ENCODE measurements at places on chromosomes 1 and 21.

DNA sequence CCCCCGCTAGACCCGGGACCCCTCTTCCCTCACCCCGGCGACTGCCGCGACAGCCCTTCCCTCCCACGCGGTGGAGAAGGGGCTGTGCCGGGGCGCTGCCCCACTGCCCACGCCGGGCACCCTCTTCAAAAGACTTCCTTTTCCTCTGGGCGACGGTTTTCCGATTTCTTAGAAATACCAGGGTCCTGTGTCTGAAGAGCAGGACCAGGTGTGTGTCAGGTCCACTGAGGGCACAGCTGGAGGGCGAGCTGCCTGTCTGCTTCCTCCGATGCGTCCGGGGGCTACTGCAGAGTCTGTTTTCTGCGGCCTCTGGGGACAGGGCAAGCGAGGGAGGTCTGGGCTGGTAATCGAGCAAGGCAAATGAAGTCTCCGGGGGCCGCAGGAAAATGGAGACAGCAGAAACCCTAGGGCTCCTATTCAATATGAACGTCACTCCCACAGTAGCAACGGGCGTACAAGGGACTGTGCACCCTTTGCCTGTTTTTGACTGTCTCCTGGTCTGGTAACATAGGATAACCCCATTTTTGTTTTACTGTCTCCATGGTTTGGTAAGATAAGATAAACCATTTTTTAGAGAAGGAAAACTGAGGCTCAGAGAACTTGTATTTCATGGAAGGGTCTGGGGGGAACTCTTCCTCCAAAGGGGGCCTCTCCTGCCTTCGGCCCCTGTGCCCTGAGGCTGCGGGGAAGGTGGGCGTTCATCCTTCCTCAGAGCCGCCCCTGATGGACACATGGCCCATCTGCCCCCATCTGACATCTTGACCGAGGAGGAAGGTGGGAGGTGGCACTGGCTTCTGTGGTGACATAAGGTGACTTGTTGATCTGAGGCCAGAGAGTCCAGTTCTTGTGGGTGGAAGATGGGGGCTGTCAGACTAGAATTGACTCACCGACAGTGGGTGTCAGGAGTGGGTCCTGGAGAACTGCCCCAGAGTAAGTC, 970 bp downstream of the TNFRSF1B start:
- DNase-seq = no peak

DNA sequence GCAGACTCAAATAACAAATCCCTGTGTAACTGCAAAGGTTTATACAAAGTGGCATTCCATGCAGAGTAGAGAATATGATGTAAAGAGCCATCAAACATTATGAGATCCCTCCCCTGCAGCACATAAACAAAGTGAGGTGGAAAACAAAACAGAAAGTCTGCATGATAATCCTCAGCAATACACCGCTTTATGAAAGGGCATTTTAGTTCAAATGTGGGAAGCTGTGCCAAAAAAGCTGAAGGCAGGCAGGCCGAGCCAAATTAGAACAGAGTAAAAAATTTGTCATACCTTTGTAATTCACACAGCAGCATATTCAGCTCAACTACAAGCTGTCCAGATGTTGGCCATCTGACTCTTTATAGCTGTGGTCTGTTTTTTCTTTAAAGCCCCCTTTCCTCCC, 113.5 kb downstream of the LHX9 start:
- no peak for DNase-seq

GRCh38 chr1:155975375-155976061, 2.8 kb downstream of the ARHGEF2 start:
- DNase-seq = no peak

GRCh38 chr21:16455526-16455925, 725.7 kb downstream of the USP25 start:
- DNase-seq = no peak

DNA sequence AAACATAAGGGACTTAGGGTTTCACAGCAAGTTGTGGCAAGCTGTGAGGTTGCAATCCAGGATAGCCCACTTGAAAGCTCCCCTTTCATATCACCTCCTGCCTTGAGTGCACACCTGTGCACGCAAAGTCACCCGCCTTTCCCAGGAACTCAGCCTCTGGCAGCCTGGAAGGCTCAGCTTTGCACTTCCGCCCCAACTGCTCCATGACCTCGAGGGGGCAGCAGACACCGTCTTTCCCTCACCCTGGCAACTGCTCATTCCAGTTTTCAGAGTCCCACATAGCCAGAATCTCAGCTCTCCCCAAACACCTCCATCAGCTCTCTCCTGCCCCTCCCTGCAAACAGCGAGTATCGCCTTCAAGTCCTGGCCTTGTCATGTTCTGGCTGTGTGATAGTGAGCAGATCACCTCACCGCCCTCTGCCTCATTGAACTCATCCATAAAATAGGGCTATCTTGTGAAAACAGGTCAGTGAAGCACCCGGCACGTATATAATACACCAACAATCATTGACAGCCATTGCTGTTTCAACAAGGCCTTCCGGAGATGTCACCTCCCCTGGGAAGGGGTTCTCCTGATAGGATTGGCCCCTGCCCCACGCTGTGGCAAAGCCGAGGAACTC, 32.2 kb upstream of the EPB41 start:
- peak; percentile 77 for DNase-seq

- peak; percentile 32 for DNase-seq
These were observed 341.0 kb upstream of the NEGR1 start for GRCh38 chr1:72623299-72623708.

DNA sequence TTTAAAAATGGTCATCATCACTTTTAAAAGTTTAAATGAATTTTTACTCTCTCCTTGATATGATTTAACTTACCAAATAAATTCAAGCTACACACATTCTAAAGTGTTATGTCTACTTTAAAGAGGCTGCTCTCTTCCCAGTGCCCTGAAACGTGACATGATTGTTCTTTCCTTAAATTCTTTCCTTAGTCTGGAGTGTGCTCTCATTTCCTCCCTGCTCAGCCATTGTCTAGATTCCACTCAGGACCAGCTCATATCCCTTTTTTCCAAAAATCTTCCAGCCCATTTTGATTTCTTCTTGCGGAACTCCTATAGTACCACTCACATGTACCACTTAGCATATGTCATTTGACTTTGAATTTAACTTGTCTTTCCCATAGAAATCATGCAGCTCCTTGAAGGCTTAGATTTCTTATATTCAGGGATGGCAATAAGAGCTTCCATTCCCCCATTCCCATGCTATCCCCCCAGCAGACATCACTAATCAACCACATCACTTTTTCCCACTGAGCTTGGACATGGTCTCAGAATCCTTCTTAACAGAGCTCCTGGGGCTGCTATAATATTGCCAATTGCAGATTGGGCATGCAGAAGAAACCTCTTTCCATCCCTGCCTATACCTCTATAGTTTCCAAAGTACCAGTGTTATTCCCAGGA, 54.7 kb upstream of the ITPKB start:
- DNase-seq = no peak

DNA sequence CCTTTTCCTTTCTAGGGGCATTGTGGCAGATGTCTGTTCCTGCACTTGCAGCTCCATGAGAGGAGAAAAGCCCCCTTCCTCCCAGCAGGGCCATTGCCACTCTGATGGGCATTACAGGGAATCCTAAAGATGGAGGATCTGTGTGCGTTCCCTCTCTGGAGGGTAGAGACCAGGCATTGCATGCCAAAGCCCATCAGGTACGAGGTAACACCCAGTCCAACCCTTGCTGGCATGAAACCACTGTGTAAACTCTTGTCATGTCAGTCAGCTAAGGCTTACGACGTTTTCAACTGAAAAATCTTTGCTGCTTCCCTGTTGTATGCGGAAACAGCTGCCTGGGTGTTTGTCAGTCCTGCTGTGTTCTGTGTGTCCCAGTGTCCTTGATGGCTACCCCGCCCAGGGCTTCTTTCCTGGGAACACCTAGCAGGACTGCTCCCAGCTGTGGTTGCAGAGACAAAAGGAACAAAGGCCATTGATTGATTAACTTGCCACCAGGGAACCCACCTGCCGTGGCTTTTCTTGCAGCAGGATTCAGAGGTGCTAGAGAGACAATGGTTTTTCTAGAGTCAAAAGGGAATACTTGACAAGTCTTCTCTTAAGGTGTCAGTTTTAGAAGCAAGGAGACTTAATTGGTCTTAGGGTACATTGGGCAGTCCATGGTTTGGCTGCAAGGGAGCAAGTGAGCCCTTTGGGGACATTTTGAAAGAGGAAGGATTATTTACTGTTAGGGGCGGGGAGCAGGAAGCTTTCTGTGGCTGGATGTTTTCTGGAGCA, 24.6 kb downstream of the B3GALT5 start:
- no peak for DNase-seq

- no peak for DNase-seq
These were observed 50.3 kb downstream of the PCSK9 start for GRCh38 chr1:55089683-55090082.

DNA sequence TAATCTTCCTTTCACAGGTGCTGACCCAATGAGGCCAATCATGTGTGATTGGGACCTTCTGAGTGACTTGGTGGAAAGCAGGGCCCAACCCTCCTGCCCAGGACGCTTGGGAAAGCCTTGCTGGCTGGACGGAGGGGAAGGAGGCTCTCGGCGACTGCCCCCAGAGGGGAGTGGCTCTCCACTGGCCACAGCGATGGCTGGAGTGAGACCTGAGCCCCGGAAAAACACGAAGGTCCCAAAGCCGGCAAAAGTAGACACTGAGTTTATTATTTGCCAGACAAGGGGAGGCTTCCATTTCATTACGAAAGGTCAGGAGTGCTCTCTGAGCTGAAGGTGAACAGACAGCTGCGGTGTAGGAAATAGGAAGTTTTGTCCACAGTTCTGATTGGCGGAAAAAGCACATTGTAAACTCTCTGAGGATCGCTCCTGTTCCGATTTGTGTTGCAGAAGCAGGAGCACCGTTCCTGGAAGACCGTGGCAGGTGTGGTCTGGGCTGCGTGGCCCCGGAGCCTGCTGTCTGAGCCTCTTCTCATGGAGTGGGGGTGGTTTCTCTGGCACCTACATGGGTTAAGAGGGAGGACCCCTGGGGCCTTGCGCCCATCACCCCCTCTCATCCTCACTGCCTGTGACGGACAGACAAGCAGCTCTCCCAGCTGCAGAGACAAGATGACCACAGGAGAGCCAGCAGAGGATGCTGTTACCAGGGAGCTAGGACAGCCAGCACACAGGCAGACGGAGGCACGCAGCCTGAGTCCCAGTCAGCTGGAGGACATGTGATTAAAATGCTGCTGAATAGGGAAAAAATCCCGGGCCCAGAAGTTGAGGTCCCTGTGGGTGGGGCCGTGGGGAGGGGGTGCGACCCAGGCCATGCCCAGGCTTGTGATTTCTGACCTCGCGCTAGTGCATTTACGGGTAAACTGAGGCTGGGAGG, 41.5 kb downstream of the KRTAP10-1 start:
- no peak for DNase-seq

DNA sequence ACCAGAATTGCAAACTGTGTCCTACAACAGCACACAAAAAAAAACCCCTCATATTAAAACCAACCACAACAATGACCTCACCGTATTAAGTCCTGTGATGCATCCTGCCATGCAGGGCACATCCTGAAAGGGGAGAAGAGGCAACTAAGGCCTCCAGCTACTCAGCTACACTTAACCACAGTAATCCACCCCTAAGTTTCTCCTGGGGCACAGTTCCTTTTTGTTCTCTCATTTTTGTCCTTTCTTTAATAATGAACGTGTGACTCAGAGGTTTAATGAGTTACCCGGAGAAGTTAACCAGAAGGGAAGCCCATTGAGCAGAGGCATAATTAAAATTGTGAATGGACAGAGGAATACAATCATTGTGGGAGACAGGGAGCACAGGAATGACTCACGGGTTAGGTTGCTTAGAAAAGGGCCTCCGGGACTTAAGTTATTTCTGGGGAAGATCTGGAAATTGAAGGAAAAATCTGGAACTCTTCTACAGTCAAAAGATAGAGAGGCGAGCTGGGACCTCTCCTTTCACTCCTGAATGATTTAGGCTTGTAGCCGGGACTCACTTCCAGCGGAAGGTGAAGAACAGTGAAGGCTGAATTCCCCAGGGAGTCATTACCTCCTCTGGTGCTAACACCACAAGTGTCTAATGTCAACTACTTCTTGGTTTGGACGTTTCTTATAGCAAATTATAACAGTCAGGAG, 36.9 kb upstream of the HIVEP3 start:
- DNase-seq = peak; percentile 99

- DNase-seq = no peak
These were observed 131.3 kb downstream of the CACHD1 start for GRCh38 chr1:64601207-64601606.

DNA sequence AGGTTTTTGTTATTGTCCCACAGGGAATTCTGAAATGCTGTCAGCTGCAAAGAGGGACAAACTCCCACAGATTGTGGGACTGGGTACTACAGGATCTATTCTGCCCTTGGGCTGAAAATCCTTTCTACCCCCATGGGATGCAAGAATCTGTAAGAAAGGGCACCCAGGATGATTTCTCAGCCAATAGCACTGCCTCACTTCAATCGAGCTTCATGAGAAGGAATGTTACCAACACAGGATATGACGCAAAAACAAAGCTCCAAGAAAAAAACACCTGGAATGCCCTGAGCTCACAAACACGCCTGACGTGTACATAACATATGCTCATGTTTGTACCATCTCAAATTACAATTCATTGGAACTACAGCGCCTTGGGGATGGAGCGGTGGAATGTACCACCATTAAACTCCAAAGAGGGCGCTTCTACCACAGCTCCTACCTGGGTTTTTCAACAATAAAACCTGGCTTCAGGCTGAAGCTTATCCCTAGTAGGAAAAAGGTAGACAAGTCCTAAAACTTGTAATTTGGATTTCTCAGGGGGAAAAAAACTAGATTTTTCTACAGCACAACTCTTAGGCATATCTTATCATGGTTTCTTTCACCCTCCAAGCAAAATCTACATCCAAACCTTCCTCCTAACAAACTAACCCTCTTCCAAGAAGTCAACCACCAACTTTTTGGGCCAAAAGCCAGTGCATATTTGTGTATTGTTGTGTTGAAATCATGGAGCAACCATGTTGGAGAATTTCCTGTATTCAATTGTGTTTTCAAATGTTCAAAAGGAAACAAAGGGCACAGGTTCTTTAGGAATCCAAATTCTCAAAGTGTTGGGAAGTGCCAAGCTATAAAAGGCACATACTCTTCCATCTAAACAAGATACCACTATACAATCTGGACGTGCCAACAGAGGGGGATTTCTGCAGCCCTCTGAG, 78.9 kb downstream of the TGFBR3 start:
- DNase-seq = no peak

- no peak for DNase-seq
These were observed 52.6 kb downstream of the ZNF644 start for GRCh38 chr1:90969241-90969640.

GRCh38 chr1:154999571-155000410, 2.8 kb upstream of the ZBTB7B start:
- no peak for DNase-seq

DNA sequence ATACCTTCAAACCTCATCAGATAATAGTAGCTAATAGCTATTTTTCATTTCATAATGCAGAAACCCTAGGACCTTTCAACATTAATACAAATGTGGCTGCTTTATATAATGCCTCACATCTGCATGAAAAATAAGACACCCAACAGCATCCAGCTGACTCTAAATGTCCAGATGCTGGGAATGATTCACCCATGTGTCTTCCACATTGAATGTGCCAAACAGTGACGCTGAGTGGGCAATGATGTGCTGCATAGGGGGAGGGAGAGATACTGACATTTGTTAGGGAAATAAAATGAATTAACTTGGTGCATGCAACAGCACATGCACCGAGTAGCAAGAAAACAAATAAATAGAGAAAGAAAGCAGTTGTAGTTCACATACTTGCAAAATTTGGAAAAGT, 199.3 kb downstream of the DSCAM start:
- DNase-seq = no peak

GRCh38 chr1:56189946-56190805, 389.2 kb downstream of the PLPP3 start:
- DNase-seq = no peak

GRCh38 chr1:31410871-31411270, 2.1 kb upstream of the SERINC2 start:
- DNase-seq = no peak
